ENCODE measurements at places on chromosomes 11 and 22. TPM values are rescaled to one million over a fixed set of nuclear protein-coding genes. Genes with fewer than 3 reads are reported as not detected.
A peak's percentile ranks its signal among the peaks of the same experiment; 100 is the strongest.

DNA sequence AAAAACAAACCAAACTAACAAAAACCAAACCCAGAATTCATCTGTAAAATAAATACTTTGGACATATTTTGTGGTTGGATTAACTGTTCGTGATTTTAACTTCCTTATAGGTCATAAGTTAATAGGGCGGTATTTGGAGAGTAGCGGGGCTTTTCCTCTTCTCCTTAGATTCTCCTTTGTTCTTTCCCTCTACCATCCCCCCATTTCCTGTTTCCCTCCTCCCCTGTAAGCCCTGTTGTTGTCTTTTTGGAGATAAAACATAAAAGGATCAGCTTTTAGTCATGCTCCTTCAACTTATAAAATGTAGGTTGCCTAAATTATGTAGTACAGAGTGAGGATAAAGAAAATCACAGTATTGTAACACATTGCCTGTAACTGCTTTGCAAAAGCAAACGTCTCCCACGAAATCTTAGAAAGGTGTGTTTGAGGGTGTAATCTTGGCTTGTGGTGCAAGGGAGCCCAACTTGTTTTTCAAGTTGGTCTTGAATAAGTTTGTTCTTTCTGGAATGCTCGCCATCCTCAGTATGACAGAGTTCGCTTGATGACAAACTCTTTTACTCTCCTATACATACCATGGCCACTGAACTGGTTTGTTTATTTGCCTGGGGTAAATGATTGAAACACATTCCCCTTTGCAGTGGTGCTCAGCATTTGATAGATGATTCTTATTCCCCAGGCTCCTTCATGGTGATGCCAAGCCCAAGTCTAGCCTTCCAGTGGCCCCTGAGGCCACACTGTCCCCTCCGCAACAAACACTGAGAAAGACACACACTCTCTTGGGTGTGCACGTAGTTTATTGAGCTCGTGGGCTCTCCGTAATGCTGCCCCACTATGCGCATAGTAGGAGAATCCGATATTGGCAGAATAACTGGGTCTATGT lies 49.4 kb downstream of the TEAD1 start:
- no peak overlapping the region for H3K27ac ChIP-seq
- H3K27me3 ChIP-seq = no peaks in the 10 kb centered on the region
- H3K36me3 ChIP-seq = no peaks in the 10 kb centered on the region
- no peaks in the 10 kb centered on the region for H3K4me1 ChIP-seq
- DNase-seq = no peak
- no peak overlapping the region for H3K4me3 ChIP-seq

GRCh38 chr11:44382656-44383240 lies 72.8 kb upstream of the ALX4 start:
- no peaks in the 10 kb centered on the region for H3K27me3 ChIP-seq
- no peaks in the 10 kb centered on the region for H3K4me1 ChIP-seq
- no peak overlapping the region for H3K4me3 ChIP-seq
- H3K27ac ChIP-seq = no peak overlapping the region
- no peaks in the 10 kb centered on the region for H3K36me3 ChIP-seq

DNA sequence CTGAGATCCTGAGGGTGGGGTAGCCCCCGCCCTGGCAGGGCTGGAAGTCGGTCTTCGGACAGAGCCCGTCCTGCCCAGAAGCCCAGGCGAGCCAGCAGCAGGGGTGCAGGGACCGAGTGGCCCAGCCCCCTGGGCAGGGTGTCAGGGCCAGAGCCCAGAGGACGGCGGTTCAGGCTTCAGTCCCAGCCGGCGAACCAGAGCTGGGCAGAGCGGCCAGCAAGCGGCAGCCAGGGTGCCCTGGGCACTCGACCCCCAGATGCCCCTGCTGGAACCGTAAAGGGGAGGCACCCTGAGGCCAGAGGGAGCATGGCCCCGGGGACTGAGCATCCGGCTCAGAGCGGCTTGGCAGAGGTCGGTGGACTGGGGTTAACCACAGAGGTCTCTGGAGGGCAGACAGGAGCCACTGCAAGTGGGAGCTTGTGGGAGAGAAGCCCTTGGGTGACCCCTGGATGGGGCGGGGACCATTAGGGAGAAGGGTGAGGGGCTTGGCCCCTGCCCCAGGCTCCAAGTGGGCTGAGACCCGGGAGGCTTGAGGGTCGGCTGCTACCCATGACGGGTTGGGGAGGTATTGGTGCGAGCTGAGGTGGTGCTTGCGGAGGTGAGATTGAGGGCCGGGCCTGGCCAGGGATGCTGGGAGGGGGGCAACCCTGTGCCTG lies 15.9 kb downstream of the LSP1 start:
- no peaks in the 10 kb centered on the region for H3K27me3 ChIP-seq
- no peak for DNase-seq
- peak overlapping the region; percentile 54 for H3K27ac ChIP-seq
- H3K4me3 ChIP-seq = no peak overlapping the region
- peaks cover 33% of the 10 kb centered on the region for H3K36me3 ChIP-seq
- peaks cover 35% of the 10 kb centered on the region for H3K4me1 ChIP-seq

DNA sequence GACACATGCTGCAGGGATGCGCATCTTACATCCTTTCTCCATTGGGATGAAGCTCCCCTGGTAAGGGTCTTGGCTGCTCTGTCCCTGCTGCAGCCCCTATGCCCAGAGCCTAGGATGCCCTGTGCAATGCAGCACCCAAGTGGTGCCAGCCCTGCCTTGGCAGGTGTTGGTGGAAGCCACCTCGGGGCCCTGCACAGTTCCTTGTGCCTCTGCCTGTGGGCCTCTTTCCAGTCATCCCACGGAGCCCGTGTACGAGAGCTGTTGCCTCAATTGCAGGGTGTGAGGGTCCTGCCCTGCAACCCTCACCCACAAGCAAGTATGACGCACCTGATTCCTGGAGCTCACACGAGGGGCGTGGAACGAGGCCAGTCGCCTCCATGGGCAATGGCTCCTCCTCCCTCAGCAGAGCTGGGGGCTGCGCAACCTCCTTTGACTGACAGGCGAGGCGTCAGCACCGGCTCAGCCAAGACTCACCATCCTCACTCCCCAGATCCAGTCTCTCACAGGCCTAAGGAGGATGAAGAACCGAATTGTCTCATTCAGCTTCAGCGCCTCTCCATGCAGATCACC lies 719.6 kb downstream of the BRD1 start:
- DNase-seq = no peak
- H3K36me3 ChIP-seq = no peaks in the 10 kb centered on the region
- no peaks in the 10 kb centered on the region for H3K4me1 ChIP-seq
- no peaks in the 10 kb centered on the region for H3K27me3 ChIP-seq

DNA sequence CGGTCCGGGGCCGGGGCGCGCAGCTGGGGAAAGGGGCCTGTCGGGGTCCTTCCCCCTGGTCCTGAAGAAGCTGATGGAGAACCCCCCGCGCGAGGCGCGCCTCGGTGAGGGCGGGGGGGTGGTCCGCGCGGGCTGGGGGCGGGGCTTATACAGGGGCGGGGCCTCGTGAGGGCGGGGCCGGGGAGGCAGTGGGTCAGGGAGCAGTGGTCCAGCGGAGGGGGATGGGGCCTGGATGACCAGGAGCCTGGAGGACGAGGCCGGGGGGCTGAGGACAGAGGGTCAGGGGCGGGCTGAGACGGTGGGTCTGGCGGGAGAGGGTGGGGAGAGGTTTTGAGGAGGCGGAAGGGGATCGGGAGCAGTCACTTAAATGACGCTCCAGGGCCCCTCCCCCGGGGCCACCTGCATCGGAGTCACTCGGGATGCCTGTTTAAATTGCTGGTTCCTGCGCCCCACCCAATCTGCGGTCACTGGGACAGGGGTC lies 396 bp downstream of the TEF start:
- no peaks in the 10 kb centered on the region for H3K36me3 ChIP-seq
- peak overlapping the region; percentile 87 for H3K27ac ChIP-seq
- no peaks in the 10 kb centered on the region for H3K27me3 ChIP-seq

Gene ANO5
- polyA plus RNA-seq = not detected

GRCh38 chr11:124717786-124718651 lies 21.7 kb upstream of the NRGN start:
- DNase-seq = peak; percentile 33
- peaks cover 58% of the 10 kb centered on the region for H3K27me3 ChIP-seq
- no peaks in the 10 kb centered on the region for H3K36me3 ChIP-seq
- no peak overlapping the region for H3K4me3 ChIP-seq
- no peak overlapping the region for H3K27ac ChIP-seq

DNA sequence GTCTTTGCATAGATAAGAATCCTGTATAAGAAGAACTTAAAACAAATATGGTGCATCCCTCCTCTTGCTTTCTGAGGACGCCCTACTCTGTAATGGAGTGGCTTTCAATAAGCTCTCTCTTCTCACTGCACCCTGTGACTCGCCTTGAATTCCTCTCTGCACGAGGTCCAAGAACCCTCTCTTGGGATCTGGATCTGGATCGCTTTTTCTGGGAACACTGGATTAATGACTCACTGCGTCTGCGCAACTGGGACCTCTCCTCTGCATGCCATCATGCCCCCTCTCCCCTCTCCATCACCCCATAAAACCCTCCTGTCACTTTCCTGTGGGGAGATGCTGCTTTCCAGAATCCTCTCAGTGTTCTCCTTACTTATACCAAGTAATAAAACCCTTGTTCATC lies 15.1 kb upstream of the CABP2 start:
- H3K27ac ChIP-seq = no peak overlapping the region
- H3K36me3 ChIP-seq = no peaks in the 10 kb centered on the region
- no peaks in the 10 kb centered on the region for H3K4me1 ChIP-seq
- DNase-seq = no peak

- H3K36me3 ChIP-seq = no peaks in the 10 kb centered on the region
- DNase-seq = no peak
- H3K4me1 ChIP-seq = no peaks in the 10 kb centered on the region
- H3K27me3 ChIP-seq = no peaks in the 10 kb centered on the region
- no peak overlapping the region for H3K4me3 ChIP-seq
Measured at GRCh38 chr11:30504468-30504867, 81.7 kb downstream of the MPPED2 start.

Gene DNAJB7
- polyA plus RNA-seq = not detected

GRCh38 chr22:31086703-31087330 lies 5.7 kb downstream of the SMTN start:
- H3K27me3 ChIP-seq = no peaks in the 10 kb centered on the region
- DNase-seq = no peak
- H3K4me3 ChIP-seq = no peak overlapping the region
- peaks cover 64% of the 10 kb centered on the region for H3K4me1 ChIP-seq

DNA sequence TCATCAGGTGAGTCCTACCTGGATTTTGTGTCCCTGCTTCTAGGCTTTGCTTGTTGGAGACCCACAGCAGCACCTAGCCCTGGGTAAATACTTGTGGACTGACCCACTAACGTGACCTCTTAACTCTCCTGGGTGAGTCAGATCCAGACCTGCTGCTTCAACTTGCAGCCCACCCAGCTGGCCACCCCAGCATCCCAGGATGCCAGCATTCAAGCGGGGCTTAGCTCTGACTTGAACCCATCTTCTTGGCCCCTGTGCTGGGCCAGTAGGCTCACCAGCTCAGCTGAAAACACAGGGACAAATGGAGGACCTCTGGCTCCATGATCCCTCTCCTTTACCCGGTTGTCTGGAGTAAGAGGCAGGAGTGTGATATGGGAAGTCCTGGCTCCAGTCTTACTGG lies 33.5 kb downstream of the PARVG start:
- no peak overlapping the region for H3K4me3 ChIP-seq
- H3K27me3 ChIP-seq = no peaks in the 10 kb centered on the region
- H3K36me3 ChIP-seq = no peaks in the 10 kb centered on the region

Gene USP47
- polyA plus RNA-seq = 19.6 TPM

Gene ELP4
- polyA plus RNA-seq = 9.1 TPM

DNA sequence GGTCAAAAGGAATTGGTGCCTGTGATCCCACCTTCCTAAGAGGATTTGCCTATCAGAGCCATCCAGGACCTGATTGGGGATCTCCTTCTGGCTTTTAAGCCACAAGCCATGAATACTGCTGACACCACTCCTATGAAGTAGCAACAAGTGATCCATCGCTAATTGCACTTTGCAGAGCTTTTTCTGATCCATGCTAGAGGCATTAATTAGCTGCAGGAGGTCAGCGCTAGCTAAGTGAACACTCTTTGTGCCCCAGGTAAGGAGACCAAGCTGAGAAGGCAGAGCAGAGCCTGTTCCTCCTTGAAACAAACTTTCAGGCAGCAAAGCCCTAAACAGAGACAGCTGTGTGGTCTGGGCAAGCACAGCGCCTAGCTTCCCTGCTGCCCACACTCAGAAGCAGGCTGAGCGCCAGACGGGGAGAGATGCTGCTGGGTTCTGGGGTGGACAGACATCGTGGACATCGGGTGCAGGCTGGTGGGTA lies 122.2 kb downstream of the ABTB2 start:
- H3K36me3 ChIP-seq = no peaks in the 10 kb centered on the region
- no peak overlapping the region for H3K27ac ChIP-seq
- no peak for DNase-seq
- H3K27me3 ChIP-seq = no peaks in the 10 kb centered on the region
- peaks cover 21% of the 10 kb centered on the region for H3K4me1 ChIP-seq
- no peak overlapping the region for H3K4me3 ChIP-seq

DNA sequence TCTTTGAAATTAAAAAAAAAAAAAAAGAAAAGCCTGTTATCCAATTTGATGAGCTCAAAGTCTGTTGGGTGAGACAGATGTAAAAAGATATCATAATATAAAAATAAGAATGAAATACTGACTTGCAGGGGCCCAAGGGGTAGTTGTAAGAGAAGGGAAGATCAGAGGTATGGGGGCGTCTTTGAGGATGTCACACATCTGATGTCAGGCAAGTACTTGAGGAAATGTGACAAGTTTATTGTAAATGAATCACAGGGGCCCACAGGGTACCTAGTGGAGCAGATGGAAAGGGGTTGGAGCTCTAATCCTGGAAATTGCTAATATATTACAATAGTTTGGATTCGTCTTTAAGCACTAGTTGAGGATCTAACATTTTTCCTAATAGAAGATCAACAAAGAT lies 131.6 kb downstream of the MAML2 start:
- peak overlapping the region; percentile 72 for H3K27ac ChIP-seq
- no peak overlapping the region for H3K4me3 ChIP-seq
- peaks cover 74% of the 10 kb centered on the region for H3K4me1 ChIP-seq
- H3K27me3 ChIP-seq = no peaks in the 10 kb centered on the region
- no peak for DNase-seq
- H3K36me3 ChIP-seq = no peaks in the 10 kb centered on the region

Gene CCDC117
- polyA plus RNA-seq = 15.4 TPM

- no peak overlapping the region for H3K27ac ChIP-seq
- H3K27me3 ChIP-seq = no peaks in the 10 kb centered on the region
- H3K36me3 ChIP-seq = peaks cover 7% of the 10 kb centered on the region
- H3K4me1 ChIP-seq = peaks cover 9% of the 10 kb centered on the region
Measured at GRCh38 chr11:35223991-35224390, 85.0 kb downstream of the CD44 start.

DNA sequence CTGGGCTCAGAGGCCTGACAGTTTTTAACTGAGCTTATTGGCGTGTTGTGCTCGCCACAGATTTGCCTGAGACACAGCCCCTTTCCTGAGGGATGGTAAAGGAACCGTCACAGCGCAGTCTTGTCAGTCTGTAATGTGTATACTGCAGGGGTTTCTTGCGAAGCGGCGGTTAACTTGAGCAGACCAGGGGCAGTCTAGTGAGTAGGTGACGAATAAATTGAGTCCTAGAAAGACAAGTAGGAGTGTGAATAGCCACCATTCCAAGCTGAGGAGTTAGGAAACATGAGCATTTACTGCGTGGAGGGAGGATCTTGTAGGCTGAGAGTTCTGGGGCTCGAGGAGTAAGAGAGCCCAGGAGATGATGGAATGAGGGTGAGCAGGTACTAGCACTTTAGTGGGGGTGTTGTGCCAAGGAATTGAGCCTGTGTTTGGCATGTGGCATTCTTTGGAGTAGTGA lies 1.4 kb downstream of the MED15 start:
- peak overlapping the region; percentile 28 for H3K4me3 ChIP-seq
- peak overlapping the region; percentile 56 for H3K27ac ChIP-seq

Gene ADAMTS8
- not detected for polyA plus RNA-seq

GRCh38 chr11:17526931-17527627 lies 17.1 kb downstream of the USH1C start:
- H3K4me3 ChIP-seq = no peak overlapping the region
- H3K27ac ChIP-seq = no peak overlapping the region
- no peaks in the 10 kb centered on the region for H3K27me3 ChIP-seq

- no peak for DNase-seq
- no peaks in the 10 kb centered on the region for H3K27me3 ChIP-seq
- no peak overlapping the region for H3K4me3 ChIP-seq
Measured at GRCh38 chr11:114683007-114683406, 4.7 kb downstream of the NXPE2 start.
